Hematopoietic multipotent progenitor cell treated with erythropoietin and hydrocortisone succinate and interleukin-3 and kit ligand, for 4 days (in vitro differentiated cells): ENCODE measurements at places on chromosomes 6 and 20.
A peak's percentile ranks its signal among the peaks of the same experiment; 100 is the strongest.

GRCh38 chr6:159117563-159117962 lies 51.6 kb upstream of the FNDC1 start:
- no peak for DNase-seq

DNA sequence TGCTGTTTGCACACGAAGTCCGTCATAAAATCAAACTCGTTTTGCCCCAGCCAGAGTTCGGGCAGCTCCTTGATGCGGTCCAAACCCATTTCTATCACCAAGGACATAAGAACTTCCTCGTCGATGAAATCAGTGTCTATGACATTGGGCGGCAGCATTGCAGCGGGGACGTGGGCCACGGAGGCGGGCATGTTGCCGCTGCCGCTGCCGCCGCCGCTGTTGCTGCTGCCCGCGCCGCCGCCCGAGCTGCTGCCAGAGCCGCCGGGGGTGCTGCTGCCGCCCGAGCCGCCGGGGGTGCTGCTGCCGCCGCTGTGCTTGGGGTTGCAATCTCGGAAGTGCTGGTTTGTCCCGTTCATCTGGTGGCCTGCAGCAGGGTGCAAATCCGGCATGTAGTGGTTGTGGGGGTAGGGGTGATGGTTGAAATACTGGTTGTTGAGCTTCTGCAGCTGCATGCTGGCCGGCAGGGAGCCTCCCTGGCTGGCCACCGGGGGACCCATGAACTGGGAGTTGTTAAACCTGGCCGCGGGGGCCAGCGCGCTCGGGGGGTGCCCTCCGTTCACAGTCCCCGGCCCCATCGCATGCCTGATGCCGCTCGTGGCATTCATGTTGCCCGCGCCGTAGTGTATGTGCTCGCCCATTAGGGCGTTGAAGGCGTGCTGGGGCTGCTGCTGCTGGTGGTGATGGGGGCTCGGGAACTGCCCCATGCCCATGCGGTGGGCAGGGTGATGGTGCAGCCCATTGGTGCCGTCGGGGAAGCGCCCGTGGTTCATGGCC lies 1.1 kb downstream of the CITED2 start:
- DNase-seq, result peak; percentile 79

DNA sequence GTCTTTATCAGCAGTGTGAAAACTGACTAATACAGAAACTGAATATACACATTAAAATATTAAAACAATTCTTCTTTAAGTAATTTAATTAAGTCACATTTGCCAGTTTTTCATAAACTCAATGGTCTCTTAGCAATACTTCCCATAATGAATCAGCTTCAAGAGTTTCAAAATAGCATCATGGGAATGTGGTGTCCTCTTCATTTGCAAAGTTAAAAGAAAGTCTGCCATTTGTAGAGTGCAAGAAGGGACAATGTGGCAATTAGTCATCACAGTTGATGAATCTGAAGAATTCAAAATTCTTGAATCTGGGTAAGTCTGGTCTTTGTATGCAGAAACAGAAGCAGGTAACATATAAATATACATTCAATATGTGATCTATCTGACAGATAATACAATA lies 38.7 kb downstream of the SYNE1 start:
- DNase-seq, result no peak

GRCh38 chr6:46927066-46927465 lies 5.3 kb upstream of the ADGRF5 start:
- DNase-seq, result no peak

DNA sequence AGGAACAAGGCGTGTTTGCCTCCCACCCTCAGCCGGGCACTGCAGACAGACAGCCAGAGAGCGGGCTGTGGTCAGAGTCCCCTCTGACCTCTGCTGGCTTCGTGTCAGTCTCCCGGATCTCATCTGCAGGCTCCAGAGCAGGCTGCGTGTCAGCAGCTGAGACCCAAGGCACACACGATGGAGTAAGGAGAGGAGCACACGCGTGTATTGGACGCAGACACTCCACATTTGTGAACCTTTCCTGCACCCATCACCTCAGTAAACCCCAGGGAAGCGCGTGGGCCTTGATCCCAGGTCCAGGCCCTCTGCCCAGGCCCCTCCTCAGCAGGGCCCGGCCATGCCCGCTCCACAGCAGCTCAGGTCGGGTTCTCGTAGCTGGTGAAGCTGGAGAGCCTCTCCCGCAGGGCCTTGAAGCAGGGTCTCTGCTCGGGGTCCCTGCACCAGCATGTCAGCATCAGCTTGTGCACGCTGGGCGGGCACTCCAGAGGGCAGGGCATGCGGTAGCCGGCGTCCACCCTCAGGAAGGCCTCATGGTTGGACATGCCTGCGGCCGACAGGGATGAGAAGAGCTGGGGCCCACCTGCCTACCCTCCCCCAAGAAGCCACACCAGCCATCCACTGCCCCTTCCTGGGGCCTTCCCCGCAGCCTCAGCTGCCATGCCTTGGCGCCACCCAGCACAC lies 7.9 kb downstream of the PTK6 start:
- no peak for DNase-seq

DNA sequence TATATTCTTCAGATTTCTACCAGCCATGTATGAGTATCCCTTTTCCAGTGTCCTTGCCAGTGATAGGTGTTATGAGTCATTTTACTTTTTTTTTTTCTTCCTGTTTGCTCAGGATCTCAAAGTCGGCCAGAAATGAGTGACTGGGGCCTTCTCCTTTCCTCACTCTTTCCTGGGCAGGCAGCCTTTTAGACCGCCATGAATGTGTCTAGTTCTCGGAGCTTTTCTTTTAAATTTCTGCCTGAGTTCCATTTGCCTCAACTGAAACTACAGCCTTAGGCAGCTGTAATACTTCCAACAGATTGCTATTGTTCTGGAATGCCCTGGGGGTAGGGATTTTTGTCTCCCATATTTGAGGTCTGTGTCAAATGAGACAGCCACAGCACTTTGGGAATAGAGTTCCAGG lies 83.7 kb downstream of the STXBP5 start:
- peak; percentile 24 for DNase-seq
